ENCODE measurements at places on chromosomes 7 and 10.

DNA sequence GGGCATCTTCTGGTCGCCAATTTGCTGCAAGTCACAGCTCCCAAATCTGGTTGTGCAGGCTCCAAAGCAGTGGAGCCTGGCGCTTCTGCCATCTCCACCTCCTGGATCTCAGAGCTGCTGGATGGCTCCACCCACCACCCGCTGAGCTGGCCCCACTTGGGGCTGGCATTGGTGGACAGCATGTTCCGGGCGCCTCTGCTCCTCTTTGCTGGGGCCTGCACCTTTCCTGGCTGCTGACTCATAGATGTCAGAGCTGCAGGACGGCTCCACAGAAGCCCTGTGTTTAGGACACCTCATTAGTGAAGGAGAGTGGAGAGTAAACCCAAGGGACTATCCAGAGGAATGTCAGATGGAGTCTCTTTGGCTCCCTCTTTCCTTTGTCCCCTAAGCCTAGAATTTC, 27.4 kb downstream of the MAPK8 start:
- no peak for DNase-seq

DNA sequence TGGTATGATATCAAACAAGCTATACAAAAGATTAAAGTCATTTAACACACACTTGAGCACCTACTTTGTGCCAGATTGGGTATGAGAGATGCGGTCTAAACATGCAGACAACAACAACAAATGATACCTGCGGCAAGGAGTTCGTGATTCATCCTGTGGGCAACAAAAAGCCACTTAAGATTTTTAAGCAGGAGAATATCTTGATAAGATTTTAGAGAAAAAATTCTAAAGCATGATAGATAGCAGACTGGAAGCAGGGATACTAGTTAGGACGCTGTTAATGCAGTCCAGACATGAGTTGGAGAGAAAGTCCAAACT, 1.6 kb upstream of the KBTBD2 start:
- no peak for DNase-seq

- peak; percentile 35 for DNase-seq
Measured at GRCh38 chr7:3005257-3005656, 38.4 kb downstream of the CARD11 start.

- no peak for DNase-seq
Measured at GRCh38 chr10:85864868-85865526, 501.6 kb downstream of the GRID1 start.

DNA sequence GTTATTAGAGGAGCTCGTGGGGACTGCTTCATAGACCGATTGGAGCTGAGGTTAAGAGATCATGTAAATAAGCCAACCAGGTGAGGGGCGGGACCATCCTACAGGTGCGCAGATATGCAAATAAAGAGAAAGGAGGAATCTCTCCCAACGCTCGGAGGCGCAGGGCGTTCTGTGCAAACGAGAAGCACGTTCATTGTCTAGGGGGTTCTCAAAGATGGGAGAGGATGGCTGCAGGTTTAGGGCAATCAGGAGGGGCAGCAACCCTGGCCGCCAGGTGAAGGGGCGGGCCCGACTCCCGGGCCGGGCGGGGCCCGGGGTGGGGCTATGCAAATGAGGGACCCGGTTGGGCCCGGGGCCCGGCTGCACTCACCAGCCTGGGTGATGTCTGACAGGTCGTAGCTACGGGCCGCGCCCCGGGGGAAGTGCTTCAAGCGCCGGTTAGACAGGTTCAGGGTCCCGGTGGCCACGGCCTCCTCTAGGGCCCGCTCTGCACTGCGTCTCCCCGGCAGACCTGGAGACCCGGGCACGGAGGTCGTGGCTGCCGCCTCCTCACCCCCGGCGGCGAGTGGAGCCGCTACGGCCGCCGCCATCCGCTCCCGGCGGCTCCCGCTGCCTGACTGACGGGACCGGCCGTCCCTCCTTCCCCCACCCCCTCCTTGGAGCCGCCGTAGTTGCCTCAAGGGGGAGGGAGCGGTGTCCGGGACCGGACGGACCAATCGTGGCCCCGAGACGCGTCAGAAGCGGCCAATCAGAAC, at the start of gene LRCH4:
LRCH4 (minus strand) TSS at position 619 of the 755 bp plus-strand sequence; CDS start at position 590, 29 bp downstream.
- peak; percentile 83 for DNase-seq

DNA sequence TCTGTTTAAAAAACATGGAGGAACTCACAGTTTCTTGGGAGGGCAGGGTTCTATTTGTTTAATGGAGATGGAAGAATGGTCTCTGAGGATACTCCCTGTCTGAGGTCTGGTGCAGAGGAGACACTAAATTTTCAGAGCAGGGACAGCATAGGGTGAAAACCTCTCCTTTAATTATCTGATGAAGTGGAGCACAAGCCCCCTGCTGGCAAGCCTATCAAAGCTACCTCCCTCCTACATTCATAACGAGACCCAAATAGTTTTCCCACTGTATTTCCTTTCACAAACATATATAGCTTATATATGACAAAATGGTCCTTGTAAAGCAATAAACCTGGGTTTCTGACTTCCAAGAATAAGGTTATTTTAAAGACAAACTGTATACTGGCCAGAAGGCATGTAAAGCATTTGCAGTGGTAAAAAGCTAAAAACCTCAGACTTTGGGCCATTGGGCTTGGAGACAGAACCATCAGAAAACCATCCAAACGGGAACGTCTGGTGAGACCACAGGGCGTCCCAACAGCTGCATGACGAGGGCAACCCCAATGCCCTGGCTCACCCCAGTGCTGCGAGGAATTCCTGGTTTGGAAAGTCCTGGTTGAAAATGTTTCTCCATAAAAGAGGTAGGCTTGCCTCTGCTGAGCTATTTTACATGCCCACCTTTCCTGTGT, 201.3 kb downstream of the FANK1 start:
- DNase-seq = no peak

- DNase-seq = no peak
Measured at GRCh38 chr10:129394518-129395328, 72.3 kb upstream of the MGMT start.

DNA sequence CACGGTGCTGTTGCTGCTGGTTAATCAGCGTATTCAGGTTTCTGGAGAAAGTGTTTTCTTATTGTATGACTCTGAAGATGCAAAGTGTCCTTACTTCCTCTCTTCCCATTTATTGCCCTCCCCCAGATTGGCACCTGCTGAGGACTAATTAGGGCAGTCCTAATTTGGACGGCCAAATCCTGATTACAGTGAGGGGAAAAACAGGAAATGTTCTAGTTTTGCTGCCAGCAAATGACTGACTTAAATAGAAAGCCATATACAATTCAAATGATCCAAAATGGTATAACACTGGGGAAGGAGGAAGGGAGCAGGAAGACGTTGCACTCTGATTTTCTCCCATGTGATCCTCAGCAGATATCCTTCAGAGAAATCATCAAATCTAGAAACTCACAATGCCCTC, 222.4 kb upstream of the LRGUK start:
- DNase-seq = no peak

GRCh38 chr7:106613848-106614560, 47.0 kb downstream of the CCDC71L start:
- no peak for DNase-seq

GRCh38 chr10:2214805-2215204, 477.5 kb upstream of the ADARB2 start:
- DNase-seq = no peak

- DNase-seq = no peak
Measured at GRCh38 chr10:116974456-116975005, 30.5 kb downstream of the SHTN1 start.

GRCh38 chr7:128763541-128763940, 12.1 kb downstream of the OPN1SW start:
- no peak for DNase-seq

GRCh38 chr7:108026647-108027046, 23.7 kb upstream of the LAMB1 start:
- no peak for DNase-seq

DNA sequence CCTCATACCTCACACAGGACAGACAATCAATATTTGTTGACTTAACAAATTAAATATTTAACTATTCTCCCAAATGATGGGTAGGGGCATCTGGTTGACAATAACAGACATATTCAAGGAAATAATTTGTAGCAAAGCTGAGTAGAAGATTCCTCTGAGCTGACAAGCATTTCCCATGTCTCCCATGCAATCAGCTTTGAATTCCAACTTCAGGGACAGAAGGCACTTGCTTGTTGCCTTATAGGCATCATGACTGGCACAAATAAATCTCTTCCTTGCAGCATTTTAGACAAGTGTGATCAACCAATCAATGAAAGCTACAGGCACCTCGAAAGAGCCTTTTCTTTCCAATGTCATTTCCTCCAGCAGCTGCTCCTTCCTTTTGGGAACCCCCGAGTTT, 146.0 kb downstream of the PDE1C start:
- DNase-seq = no peak

DNA sequence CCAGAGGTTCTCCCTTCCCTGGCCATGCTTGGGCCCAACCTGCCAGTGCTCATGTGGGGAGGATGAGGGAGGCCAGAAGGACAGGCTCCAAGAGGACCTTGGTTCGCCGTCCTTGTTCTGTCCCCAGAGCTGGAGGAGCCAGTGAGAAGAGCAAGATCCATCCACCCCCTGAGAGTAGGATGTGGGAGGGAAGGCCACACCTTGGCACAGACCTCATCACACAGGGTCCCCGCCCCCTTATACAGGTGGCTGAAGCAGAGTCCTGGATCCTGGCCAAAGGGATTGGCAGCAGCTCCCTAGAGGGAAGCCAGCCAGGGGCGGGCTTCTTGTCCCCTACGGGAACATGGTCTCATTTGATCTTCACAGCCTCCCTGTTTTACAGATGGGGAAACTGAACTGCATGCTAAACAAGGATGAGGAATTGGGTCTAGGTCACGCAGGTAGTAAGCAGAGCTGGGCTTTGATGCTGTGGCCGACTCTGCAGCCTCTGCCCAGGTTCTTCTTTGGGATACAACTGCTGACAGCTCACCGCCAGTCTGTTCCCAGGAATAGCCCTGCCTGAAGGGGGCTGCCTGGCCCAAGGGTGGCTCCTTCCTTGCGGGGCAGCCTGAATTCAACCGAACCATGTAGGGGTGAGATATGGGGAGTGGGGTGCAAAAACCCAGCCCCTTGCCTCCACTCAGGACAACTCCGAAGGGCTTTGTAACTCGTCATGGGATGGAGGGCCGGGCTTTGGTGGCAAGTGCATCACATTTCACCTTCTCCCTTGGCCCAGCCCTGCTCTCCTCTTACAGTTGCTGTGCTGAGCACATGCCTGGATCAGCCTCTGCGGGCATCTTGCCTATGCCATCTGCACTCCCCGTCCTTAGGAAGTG, 62.2 kb upstream of the KDM7A start:
- DNase-seq = no peak

DNA sequence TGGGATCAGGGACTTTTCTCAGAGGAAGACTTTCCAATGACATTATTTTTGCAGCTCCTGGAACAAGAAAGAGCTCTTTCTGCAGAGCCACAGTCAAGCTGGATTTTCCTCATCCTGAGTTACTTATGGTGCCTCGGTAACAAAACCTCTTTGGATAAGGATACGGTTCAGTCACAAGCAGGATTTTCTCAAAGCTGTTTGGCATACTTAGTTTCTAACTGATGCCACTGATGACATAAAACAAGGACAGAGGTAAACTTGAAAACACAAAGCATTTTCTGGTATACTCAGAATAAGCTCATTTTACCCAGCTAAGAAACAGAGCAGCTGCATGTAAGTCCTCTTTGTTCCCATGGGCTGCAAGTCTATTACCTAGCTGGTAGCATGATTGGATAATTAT, 340.9 kb upstream of the MEOX2 start:
- DNase-seq = no peak

GRCh38 chr10:129583831-129584230, 116.8 kb downstream of the MGMT start:
- DNase-seq = no peak

DNA sequence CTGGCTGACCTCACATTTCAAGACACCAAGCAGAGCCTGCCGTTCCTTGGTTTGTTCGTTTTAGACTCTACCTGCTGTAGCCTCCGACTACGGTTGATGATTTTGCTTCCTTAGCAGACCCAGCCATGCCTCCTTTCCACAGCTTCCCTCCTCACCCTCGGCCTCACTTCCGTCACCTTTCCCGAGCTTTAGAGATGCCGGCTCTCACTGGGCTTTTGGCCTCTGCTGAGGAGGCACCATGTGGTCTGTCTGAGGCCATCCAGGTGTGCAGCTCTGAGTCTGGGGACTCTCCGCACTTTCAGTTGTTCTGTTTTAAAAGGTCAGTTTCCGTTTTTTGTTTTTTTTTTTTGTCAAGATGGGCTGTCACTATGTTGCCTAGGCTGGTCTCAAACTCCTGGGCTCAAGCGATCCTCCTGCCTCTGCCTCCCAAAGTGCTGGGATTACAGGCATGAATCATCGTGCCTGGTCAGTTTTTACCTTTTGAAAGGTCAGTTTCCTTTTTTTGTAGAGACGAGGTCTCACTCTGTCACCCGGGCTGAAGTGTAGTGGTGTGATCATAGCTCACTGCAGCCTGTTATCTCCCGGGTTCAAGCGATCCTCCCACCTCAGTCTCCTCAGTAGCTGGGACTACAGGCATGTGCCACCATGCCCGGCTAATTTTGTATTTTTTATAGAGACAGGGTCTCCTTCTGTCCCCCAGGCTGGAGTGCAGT, 11.7 kb downstream of the ORAI2 start:
- DNase-seq = no peak

- DNase-seq = no peak
Measured at GRCh38 chr7:37462138-37462537, 13.5 kb upstream of the ELMO1 start.

DNA sequence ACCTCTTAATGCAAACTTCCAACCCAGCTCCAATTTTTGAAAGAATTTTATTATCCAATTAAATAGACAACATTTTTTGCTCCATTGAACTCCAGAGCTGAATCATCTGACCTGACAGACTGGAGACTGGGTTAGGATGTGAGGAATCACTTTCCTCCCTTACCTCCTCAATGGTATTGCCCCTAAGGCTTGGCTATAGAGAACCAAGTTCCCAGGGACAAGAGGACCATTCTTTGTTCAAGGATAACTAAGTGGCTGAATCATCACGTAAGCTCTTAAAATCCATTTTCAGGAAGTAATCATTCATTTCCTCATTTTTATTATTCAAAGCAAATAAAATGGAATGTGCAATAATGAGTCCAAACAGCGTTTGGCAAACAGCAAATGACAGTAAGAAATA, 335.1 kb downstream of the GATA3 start:
- no peak for DNase-seq

DNA sequence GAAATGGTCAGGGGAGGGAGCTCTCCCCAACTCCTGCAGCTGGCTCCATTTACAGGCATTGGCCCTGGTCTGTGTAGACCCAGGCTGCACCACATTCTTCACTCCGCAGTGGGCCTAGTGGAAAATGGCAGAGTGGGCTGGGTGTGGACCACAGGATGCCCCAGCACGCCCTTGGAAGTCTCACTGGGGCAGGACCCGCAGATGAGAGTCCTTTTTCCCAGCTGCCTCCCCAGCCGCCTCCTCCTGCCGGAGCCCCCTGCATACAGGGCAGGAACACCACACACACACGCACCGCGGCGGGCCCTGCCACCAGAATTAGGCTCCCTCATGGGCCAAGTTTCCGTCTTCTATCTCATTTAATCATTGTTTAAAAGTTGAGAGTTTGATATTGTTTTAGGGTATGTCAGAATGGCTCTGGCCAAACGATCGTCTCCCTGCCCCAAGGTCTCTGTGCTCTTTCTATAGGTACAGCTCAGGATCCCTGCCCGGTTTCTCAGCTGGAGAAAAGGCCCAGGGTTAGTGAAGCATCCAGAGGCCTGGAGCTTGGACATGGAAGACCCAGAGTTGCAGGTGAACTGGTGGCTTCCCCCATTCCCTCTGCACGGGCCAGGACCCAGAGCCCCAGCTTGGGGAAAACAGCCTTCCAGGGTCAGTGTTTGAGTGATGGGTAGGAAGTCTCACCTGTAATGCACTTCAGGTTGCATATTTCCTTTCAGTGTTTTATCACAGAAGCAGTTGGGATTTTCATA, 42.0 kb downstream of the ZNF467 start:
- DNase-seq = no peak

Data from activated CD8-positive, alpha-beta memory T cell treated with anti-CD3 and anti-CD28 coated beads, Interleukin-2, amount 50 U/mL, for 48 hours (primary cell).